NCI-H1436 (cell line): ENCODE measurements at places on chromosomes 1 and 21.

- no peak for DNase-seq
These were observed 148.2 kb upstream of the KLHDC7A start for GRCh38 chr1:18332576-18332975.

- no peak for DNase-seq
These were observed 808.7 kb downstream of the NCAM2 start for GRCh38 chr21:21806711-21807597.

- no peak for DNase-seq
These were observed 141.0 kb downstream of the HIVEP3 start for GRCh38 chr1:41777695-41778094.

- DNase-seq: no peak
These were observed 19.0 kb downstream of the GNG12 start for GRCh38 chr1:67814121-67814772.

GRCh38 chr1:204659056-204659455, 26.5 kb downstream of the LRRN2 start:
- DNase-seq: peak; percentile 89

DNA sequence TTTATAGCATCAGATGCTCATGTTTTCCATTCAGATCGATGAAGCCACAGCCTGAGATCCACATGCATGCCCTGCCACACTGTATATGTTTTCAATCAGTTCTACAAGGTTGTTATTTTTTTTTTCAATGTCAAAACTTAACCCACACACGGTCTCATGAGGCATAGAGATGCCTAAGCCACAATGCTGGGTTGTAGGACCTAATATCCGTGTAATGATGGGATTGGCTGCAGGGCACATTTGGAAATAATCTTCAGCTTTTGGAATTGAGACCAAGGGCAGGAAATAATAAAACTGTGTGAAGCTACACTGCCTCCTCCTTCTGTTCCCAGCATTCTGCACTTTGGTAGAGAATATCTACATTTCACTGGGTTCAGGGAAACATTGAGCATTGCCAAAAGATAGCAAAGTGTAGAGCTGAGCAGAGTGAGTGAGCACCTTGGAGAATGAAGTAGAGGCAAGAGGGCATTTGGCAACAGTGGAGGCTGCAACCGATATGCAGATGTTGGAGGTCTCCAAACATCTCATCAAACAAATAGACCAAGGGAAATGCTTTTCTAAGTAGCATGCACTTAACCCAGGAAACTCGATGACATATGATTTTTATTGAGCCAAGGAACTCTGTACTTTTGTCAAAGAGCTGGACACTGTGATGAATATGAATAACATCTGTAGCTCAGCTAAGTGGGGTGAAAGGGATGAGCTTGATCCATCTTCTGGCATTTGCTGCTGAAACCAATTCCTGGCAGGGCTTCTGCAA, 176.7 kb downstream of the LYPLAL1 start:
- DNase-seq: no peak

GRCh38 chr1:151549199-151549598, 9.1 kb downstream of the TUFT1 start:
- DNase-seq: no peak

- DNase-seq: no peak
These were observed 52.5 kb downstream of the CDC7 start for GRCh38 chr1:91553177-91553591.

DNA sequence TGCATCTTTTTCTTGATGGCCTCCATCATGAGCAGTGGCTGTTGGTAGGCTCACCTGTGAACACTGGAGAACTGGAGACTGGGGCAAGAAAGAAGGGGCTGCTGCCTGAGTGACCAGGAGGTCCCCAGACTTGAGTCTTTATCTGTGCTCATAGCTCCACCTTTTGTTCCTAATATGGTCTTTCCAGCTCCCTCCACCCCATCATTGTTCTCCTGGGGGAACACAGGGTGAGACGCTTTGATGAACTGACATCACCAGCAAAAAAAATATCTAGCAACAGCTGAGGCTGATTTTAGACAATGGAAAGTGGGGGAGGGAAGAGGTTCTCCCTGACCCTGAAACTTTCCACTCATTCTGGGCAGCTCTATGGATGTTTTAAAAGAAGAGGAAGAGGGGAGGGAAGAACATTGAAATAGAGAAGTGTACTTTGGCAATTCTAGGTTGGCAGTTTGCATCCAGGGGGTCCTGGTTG, at the start of gene TPM3:
TSS of gene TPM3 (minus strand) at position 111 of the 472 bp plus-strand sequence. CDS start at position 29, 82 bp downstream.
- no peak for DNase-seq

DNA sequence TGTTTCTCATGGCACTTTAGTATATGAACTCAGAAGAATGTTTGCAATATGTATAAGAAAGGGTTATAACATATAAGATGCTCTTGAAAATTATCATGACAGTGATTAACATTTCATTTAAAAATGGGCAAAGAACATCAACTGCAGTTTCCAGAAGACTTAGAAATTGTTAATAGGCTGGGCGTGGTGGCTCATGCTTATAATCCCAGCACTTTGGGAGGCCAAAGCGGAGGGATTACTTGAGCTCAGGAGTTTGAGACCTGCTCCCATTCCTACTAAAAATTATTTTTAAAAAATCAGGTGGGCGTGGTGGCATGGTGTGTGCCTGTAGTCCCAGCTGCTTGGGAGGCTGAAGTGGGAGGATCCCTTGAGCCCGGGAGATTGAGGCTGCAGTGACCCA, 23.1 kb downstream of the MTF2 start:
- no peak for DNase-seq

- DNase-seq: no peak
These were observed 3.0 kb downstream of the OLFML3 start for GRCh38 chr1:113981962-113982931.

- no peak for DNase-seq
These were observed 40.1 kb downstream of the DNM3 start for GRCh38 chr1:171881442-171881841.

DNA sequence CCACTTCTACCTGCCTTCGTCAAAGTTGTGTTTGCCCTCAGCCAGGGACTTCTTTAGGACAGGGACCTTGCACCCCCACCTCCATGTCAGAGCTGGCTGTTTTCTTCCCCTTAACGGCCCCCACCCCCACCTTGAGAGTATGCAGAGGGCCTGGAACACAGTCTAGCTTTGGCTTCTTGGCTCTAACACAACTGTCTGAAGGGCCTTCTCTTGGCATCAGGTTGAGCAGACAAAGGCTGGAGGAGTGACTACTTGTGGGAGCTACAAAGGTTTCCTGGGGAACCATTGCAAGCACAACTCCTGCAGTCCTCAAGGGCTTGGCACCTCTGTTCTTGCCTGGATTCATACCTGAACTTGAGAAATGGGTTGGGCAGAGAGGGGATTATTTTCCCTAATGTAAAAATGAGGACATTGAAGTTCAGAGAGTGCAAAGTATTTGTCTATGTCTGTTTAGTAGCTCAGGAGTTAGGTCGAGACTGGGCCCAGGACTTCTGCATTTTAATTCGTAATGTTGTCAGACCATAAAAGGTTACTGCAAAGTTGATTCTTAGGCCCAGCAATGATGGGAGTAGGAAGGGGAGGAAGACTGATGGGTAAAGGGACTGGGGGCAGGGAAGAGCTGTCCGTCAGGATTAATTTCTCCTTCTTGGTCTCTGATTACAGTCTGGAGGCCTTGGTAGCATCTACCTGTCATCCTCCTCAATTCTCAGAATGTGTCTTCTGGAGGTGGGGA, 2.6 kb downstream of the CYP4B1 start:
- no peak for DNase-seq

GRCh38 chr21:37005548-37006485, 685 bp upstream of the RIPPLY3 start:
- DNase-seq: no peak

GRCh38 chr1:246907472-246907871, 24.3 kb downstream of the AHCTF1 start:
- peak; percentile 60 for DNase-seq

DNA sequence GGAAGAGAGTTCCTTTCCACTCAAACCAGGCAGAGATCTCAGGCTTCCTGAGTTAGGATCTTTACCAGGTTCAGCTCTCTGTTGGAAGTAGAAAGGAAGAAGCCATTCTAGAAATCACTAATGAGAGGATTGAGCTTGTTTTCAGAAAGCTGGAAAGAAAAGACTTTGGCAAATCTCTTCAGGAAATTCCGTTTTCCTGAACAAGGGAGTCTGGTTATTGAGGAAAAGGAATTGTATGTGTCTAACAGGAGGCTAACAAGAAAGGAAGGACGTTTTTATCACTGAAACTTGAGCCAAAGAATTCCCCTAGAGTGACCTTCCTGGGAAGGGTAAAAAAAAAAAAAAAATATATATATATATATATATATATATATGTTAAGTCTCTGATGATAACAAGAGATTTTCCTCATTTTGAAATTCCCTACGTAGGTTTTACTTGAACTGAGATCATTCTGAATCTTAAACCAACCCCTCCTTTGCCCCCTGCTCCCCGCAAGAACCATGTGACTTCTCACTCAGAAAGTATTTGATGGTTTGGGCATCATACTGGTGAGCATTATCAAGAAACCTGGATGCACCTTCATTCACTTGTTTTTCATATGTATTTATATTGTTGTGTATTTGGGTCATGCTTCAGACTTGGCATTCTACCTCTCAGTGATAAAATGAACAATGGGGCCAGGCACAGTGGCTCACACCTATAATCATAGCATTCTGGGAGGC, 98.4 kb upstream of the BMP8A start:
- DNase-seq: no peak

DNA sequence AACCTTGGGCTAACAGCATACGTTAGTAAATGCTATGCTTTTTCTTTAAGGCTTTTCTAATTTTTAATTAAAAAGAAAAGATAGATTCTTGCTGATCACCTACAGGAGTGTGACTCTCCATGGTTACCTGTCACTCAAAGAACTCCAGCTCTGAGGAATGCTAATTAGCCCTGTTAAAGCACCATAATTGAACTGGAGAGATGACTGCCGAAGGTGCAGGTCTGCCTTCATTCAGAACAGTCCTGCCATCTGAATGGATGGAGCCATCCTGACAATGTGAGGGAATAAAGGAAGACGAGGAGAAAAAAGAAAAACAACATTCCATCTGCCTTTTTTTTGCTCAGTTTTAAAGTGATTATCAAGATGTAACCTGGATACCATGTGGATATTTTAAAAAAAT, 94.6 kb downstream of the ATP6V1G3 start:
- DNase-seq: no peak

GRCh38 chr1:47894410-47895278, 102.5 kb downstream of the TRABD2B start:
- no peak for DNase-seq

- DNase-seq: no peak
These were observed 151.5 kb downstream of the ST6GALNAC5 start for GRCh38 chr1:77018761-77019160.

DNA sequence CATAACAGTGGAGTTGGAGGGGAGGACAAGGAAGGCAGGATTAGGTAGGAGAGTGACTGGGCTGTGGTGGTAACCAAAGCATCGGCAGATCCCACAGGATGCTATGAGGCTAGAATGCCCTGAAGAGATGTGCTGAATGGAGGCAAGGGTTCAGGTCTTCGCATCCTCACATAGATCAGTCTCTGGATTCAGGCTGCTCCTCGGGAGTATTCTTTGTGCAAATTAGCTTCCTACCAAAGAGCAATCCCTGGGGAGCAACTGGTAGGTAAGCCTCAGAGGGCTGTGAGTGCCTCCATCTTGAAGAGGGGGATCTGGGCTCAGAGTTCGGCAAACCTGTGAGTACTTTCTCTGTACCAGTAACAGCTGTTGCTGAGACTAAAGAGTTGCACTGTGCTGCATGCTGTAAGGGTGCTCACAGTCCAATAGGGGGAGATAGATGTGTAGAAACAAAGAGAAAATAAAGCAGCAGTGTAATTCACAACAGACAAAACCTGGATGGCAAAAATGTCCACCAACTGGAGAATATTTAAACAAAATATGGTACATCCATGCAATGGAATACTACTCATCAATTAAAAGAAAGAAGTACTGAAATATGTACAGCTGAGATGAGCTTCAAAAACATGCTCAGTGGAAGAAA, 322.4 kb upstream of the DEPDC1 start:
- DNase-seq: peak; percentile 48

GRCh38 chr1:231778009-231778719, 151.6 kb downstream of the DISC1 start:
- no peak for DNase-seq

- no peak for DNase-seq
These were observed 24.2 kb upstream of the PHTF1 start for GRCh38 chr1:113783254-113784103.

GRCh38 chr21:26916799-26917198, 50.1 kb downstream of the ADAMTS5 start:
- DNase-seq: no peak

- no peak for DNase-seq
These were observed 5.1 kb upstream of the C1orf162 start for GRCh38 chr1:111468717-111469100.

DNA sequence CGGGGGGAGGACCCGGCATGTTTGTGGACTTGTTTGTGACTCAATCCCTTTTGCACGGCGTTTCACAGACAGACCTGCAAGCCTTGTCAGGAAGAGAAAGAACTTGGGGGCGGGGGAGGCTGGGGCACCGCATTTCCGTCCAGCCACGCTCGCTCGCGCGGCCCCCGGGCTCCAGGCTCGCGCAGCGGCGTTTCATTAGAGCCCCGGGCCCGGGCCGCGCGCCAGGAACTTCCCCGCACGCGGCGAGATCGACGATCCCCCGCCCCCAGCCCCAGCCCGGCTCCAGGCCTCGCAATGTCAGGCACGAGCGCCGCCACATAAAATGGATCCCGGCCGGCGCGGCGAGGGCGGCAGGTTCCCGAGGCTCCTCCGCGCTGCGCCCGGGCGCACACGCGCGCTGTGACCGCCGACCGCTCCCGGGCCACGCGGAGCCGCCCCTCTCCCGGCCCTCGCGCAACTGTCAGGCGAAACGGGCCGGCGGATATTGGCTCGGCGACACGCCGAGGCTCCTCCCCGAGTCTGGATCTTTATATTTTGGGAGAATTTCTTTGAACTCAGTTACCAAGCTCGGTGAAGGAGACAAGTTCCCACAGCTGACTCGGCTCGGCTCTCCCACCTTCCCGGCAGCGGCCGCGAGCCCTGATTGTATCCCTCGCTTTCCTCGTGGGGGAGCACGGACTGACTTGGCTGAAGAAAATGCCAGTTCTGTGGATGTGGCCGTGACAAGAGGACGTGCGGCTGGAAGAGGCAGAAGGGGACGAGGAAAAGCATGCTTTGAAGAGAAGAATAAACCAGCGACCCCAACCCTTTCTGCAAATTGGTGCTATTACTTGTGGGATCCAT, at the start of gene KIF26B:
TSS of gene KIF26B (plus strand) at position 557 of the 843 bp plus-strand sequence. CDS start 440 bp downstream, outside the sequence.
- DNase-seq: no peak

DNA sequence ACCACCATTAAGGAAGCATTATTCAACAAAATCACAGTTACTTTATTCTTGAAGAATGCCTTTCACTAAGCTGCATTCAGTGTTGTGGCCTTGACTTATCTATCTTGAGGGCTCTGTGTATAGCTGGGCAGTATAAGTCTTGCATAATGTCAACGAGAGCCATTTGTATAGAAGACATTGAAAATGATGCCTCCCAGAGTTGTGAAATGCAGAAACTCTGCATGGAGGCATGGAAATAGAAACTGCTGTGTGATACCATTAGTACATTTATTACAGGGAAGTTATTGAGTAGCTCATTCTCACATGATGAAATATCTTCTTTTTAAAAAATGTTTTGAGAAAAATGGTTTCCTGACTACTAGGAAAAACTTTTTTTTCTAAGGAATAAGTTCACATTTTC, 111.4 kb upstream of the SNX7 start:
- no peak for DNase-seq

- DNase-seq: no peak
These were observed 258.5 kb downstream of the TRABD2B start for GRCh38 chr1:47738560-47739182.

GRCh38 chr1:25543425-25544242, at the start of gene LDLRAP1:
Gene LDLRAP1 (plus strand): TSS chr1:25543606. CDS start chr1:25543699, 93 bp downstream.
- peak; percentile 44 for DNase-seq

GRCh38 chr1:91597215-91597614, 96.6 kb downstream of the CDC7 start:
- no peak for DNase-seq
